Inflammatory macrophage treated with lipopolysaccharide for 4 hours (primary cell): ENCODE measurements at places on chromosomes 11 and 22.

DNA sequence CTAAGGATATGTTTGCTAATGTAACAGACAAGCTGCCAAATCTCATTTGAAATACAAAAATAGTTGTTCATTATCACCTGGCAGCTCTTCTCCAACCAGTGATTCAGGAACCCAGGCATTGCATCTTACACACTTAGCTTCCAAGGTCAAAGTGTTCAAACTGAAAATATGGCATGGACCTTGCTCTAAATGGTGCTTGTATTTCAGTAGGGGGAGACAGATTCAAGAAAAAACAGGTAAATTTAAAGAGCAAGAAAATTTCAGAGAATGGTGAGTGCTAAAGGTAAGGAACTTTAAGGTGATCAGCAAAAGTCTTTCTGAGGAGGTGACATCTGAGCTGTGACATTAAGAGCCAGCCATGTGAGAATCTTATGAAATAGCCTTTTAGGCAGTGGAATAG lies 82.8 kb upstream of the E2F8 start:
- DNase-seq, result no peak

GRCh38 chr22:17741866-17742526 lies 32.3 kb downstream of the BID start:
- DNase-seq, result no peak

DNA sequence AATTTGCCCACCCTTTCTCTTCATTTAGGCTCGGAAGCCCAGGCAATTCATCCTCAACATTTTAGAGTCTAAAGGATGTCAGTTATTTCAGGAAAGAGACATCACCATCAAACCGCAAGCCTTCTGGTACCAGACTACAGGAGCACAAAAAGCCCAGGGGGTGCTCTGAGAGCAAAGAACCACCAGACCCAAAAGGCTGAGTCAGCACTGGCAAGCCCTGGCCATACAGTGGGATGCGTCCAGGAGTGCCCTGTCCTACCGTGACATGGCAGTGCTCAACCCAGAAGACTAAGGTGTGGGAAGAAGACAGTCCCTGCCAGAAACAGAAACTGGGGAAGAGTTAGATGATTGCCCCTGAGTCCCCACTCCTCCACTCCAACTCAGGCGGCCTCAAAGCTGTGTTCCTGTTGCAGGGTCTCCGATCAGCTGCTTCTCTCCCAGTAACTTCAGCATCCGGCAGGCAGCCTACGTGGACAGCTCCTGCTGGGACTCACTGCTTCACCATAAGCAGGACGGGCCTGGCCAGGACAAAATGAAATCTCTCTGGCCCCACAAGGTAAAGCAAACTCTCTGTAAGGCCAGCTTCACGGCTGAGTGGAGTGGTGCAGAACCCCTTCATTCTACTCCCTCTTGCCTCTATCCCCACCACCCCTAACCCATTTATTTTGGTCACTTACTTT lies 1.5 kb downstream of the PANX3 start:
- DNase-seq, result no peak

- no peak for DNase-seq
Observed at GRCh38 chr11:198236-198806, 5.4 kb downstream of the SCGB1C1 start.

DNA sequence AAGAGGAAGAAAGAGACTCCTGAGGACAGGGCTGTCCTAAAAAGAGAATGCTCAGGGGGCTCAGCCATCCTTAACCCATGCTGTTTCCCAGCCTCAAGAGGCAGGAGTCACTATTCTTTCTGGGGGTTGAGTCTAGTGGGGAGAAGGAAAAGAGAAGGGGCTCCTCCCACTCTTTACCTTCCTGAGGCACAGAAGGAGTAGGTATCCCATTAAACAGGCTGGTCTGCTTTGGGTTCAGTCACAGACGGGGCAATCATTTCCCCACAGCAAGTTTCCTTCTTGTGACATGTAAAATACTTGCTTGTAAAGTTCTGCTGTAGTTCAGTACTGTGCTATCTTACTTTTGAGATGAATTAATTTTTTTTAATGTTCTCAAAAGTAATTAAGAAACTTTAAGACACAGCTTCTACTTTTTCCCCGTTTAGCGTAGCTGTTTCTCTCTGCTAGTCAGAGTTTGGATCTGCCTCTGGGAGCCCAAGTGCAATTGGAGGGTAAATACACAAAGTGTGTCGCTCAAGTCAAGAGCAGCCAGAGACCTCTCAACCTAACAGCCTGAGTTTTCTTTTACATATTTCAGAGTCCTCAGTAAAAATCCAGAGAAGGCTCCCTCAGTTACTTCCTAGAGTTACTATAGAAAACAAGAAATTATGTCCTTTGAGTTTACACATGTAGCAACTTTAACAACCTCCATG lies 15.0 kb downstream of the OR8A1 start:
- DNase-seq, result no peak

DNA sequence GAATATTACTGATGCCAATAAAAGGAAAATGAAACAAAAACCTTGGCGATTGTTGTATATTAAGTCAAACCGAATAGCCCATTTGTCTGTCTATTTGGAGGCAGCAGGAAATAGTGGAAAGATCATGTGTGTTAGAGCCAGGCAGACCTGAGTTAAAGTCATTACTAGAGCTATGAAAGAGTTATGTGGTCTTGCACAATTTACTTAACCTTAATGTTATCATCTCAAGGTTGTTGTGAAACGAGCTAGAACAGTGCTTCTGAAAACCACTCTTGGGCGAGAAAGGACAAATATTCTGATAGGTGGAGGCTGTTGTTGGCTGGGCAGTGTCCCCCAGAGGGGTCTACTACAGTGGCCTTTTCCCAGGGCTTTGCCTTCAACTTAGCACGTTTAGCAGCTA lies 60.0 kb upstream of the NUP160 start:
- peak; percentile 68 for DNase-seq

DNA sequence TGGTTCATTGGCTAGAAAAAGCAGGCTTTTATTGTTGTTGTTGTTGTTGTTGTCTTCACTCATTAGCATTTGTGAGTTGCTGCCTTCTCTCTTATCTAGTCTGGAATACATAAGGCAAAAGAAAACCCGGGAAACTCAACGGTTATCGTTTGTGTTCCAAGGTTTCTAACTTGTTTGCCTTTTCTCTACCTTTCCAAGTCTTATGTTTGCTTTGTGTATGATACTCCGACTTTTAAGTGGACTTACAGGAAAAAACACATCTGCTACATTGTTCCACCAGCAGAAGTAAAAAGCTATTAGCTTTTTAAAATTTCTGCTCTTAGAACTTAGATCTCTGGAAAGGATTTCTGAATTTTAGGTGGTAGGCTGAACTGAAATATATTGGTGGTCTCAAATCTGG lies 27.0 kb upstream of the HIKESHI start:
- DNase-seq, result no peak

DNA sequence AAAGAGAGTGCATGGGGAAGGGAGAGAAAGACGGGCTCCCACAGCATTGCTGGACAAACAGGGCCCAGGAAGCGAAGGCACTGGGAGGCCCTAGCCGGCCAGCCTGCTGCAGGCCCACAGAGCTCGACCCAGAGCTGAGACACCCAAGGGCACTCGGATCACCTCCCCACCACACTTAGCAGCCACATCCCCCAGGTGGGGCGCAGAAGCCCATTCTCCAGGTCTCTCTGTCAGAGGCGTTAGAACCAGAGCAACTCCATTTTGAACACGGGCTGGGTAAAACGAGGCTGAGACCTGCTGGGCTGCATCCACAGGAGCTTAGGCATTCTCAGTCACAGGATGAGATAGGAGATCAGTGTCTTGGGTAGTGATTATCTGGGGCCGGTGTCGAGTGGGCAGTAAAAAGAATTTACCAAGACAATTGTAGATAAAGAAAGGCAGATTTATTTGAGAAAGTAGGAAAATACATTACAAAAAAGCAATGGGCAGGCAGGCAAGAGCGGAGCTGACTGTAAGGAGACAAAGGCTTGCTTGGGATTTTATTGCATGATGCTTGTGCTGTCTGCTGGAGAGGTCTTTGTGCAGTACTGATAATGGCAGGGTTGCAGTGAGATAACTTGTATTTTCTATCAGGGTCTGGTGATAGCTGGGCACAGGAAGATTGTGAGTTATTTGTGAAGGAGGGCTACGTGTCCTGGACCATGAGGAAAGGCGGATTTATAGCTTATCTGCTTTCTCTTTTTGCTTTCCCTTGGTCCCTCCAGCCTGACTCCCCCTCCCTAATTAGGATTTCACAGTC lies 13.4 kb upstream of the CAPN5 start:
- no peak for DNase-seq
